ENCODE measurements at places on chromosomes 7 and 10.

DNA sequence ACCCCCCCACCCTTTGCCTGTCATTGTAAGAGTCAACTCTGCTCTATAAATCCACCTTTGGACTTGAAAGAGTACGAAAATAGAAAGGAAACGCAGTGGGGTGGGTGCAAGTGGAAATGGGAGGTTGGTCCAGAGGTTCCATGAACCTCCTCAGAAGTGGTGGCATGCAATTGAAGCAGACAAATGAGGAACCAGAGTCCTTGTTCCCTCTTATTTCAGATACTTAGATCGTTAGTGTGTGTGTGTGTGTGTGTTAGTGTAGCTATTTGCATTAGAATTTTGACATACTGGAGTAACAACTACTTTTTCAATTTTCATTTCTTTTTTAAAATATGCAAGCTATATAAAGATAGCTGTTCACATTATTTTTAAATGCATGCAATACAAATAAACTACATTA lies 18.1 kb upstream of the TFAM start:
- peak; percentile 40 for DNase-seq

GRCh38 chr10:47182934-47183703 lies 116.9 kb upstream of the GDF10 start:
- no peak for DNase-seq

DNA sequence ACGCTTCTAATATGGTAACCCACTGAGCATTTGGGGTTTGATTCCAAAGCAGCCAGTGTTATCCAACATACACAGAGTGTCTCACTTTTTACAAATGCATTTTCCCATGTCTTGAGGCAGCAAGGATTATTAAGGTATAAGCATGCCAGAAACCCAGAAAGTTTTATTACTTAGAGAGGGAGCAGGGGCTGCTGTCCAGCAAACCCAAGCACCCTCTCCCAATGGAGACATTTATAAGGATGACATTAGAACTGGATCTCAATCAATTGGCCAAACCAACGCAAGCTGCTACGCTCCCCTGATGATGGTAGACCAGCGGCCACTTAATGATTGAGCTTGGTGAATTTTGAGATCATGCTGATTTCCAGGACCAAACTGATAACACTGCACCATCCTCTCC lies 176.3 kb downstream of the FANK1 start:
- DNase-seq = no peak

DNA sequence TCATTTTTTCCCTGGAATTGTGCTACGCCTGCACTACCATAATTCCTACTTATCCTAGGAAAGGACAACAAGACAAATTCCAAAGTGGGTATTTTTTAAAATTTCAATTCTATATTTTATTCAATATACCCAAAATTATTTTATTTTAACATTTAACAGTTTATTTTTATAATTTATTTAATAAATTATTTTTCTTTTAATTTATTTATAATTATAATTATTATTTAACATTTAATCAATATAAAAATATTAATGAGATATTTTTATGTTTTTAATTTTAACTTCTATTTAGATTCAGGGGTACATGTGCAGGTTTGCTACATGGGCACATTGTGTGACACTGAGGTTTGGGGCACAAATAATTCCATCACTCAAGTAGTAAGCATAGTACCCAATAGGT lies 65.6 kb upstream of the VSTM2A start:
- no peak for DNase-seq

DNA sequence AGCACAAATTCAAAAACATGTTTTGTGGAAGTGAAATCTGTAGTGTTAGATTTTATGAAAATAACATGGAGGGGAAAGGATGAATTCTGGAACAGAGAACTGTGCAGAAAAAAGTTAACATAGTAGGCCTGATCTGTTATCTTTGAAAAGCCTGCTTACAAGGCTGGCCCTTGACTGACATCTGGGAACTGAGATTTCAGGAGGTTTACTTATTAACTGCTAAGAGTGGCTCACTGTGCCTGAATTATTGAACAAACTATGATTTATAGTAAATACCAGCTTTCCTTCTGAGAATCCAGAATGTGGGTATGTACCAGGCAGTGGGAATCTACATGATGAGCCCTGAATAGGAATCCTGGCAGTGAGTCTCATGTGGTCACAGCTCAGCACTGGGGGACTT lies 30.5 kb downstream of the NSUN6 start:
- DNase-seq = no peak

GRCh38 chr7:131899271-131900030 lies 343.0 kb upstream of the PODXL start:
- no peak for DNase-seq

DNA sequence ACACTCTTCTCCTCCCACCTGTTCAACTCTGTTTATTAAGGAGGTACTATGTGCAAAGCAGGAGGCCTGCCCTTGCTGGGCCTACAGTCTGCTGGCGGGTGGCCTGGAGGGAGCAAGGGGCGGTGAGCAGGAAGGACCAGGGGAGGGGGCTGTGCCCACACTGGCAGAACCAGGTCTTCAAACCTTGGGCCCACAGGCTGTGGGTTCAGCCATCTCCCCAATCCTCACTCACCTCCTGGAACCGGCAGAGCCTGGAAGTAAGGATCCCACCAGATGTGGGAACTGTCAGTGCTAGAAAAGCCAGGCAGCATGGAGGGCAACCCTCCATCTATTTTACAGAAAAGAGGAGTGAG lies 50.8 kb downstream of the CAMK2B start:
- DNase-seq = no peak

- DNase-seq = no peak
Measured at GRCh38 chr10:59047180-59047579, 129.3 kb upstream of the PHYHIPL start.

GRCh38 chr10:89985446-89985845 lies 284.1 kb downstream of the KIF20B start:
- no peak for DNase-seq

GRCh38 chr7:107810626-107811025 lies 7.6 kb upstream of the SLC26A3 start:
- no peak for DNase-seq

GRCh38 chr10:67269828-67270227 lies 344.0 kb downstream of the LRRTM3 start:
- DNase-seq = no peak

DNA sequence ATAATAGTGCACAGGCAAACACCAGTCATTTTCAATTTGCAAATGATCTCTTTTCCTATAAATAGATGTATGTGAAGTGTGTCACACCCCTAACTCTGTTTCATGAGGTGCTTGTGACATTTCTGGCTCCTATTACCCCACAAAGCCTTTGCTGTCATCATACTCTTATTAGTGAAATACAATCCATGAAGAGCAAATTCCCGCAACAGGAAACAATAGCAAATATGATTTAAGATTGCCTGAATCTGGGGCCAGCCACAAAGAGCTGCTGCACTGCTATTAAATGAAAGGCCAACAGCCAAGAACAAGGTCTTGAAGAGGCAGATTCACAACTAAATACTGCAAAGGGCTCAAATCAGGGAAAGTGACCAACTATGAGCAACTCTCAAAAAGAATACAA lies 96.3 kb upstream of the CAV2 start:
- peak; percentile 4 for DNase-seq

DNA sequence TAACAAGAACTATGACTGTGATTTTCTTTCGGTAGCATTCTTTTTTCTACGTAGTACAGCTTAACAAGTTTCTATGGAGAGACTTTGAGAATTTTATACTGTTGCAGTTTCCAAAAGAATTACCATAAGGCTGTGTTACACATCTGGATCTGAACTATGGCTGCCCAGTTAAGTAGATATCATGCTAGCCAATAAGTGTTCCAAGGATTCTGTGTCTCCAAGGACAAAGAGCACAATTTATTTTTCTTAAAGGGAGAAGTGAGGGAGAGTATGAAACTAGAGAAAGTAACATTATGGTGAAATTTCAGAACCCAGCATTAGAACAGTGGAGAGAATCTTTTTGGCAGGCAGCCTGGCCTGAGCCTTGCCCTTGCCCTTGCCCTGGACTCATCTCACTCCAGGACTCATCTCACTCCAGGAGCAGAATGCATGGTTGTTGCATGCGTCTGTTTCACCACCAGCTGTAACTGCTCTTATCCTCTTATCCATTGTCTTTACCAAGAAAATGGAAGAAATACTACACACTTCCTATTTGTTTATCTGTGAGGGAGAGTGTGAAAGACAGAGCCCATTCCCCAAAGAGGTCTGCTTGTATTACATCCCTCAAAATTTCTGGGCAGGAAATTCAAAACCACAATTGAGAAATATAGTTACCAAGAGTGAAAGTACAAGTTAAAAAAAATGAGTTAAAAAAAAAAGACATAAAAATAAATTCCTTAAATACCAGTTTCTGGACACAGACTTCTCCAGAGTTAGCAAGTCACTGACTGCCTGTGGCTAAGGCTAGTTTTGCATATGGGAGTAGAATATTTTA lies 1067.5 kb downstream of the NRG3 start:
- no peak for DNase-seq

DNA sequence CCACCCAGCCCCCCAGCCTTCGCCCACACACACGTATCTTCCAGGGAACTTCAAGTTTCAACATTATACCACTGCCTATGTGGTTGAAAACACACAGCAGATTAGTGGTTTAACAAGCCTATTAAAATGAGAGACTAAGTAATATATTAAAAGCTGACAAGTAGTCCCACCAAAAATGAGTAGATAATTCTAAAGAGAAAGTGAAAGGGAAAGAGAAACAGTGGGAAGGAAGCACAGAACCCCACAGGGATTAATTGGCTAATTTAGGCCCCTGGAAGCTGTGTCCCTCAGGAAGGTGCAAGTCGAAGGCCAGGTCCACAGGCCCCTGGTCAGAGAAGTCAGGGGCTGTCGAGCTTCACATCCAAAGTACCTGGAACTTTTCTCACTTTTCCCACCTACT lies 210.5 kb upstream of the YAE1 start:
- no peak for DNase-seq

DNA sequence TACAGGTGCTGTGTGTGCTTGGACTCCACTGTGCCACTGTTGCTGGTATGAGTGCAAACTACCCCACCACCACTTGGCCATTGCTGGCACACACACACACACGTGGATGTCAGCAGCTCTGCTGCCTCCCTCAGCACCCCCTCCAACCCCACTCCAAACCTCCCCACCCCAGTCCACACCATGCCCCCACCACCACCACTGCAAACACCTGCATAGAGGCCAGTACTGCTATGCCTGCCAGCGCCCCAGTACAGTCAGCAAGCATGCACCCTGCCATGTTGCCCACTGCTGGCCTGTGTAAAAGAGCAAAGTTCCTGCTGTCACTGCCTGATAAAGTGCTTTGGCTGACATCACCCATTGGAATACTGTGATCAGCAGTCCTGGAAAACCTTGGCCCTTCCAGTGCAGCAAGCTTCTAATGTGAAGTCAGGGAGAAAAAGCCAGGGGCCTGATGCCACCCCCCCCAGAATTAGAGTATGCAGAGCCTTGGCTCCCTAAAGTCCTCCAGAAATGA lies 519.2 kb upstream of the PCDH15 start:
- DNase-seq = no peak

DNA sequence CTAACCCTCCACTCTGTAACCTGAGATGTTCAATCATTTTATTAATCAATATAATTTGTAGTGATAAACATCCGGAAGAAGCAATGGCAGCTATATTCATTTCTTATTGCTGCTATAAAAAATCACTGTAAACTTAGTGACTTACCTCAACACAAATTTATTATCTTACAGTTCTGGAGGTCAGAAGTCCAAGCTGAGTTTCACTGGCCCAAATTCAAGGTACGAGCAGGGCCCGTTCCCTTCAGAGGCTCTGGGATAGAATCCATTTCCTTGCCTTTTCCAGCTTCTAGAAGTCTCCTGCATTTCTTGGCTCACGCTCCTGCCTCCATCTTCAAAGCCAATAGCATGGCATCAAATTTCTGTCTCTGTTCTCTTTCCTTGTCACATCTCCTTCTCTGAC lies 279.5 kb upstream of the SP8 start:
- no peak for DNase-seq

- no peak for DNase-seq
Measured at GRCh38 chr7:69232445-69233376, 365.6 kb upstream of the AUTS2 start.

DNA sequence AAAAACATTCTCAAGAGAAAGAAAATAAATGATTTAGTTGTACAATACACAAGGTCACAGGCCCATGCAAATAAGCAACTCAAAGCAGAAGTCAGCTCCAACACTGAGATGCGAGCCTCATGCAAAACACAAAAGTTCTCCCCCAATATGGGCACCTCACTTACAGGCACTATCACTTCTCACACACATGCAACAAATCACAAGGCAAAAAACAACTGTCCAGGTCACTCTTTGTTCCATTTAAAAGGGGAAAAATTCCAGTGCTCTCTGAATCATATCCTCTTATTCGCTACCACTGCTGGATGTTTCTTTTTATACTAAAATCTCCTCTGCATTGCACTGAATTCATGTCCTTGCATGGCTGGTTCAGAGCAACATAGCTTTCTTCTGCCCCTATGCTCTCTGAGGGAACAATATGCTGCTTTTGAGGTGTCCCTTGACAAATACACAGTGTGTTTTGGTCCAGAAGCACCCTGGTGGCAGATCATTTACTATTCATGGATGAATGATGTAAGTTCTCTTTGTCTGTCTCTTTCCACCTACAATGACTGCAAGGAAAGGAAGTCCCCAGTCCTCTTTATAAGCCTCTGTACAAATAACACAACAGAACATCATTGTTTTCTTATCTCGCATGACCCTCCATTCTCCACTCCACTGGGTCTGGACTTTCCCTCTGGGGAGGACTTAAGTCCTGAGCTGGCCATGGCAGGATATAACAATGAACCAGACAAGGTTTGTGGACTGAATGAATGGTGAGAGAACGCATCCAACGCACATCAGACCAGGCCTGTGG lies 85.4 kb upstream of the GSDME start:
- no peak for DNase-seq

DNA sequence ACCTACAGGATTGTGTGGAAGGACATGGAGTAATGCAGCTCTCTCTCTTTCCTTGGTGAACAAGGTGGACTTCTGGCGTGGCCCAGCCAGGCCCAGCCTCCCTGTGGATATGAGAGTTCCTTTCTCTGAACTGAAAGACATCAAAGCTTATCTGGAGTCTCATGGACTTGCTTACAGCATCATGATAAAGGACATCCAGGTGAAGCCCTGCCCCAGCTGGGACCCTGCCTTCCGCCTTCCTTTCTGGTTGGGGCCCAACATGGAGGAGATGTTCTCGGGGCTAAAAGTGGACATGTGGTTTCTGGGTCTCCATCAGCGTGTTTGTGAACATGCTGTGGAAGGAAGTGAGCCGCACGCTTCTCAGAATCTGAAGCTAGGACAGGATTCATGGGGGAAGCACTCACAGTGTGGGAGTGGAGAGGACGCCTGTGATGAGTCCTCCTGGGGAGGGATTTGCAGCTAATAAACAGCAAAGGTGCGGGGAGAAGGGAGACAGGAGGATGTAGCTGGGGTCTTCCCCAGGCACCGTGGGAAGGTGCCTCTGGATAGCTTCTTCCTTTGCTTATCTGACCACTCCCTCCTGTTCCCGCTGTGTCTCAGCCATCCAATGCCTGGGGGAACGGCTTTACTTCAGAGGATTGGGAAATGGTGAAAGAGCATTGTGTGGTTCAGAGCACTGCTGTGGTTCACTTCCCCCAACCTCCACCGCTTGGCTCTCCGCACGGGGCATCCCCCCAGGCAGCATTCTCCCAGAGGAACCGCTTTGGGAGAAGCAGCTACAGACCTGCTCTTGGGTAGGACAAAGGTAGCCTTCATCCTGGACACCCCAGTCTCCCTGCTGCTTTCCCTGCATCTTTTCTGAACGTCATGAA lies 5.5 kb downstream of the CPA5 start:
- DNase-seq = no peak

All from hematopoietic multipotent progenitor cell treated with erythropoietin and hydrocortisone succinate and interleukin-3 and kit ligand, for 4 days (in vitro differentiated cells).